ENCODE measurements at places on chromosomes 4 and X.

DNA sequence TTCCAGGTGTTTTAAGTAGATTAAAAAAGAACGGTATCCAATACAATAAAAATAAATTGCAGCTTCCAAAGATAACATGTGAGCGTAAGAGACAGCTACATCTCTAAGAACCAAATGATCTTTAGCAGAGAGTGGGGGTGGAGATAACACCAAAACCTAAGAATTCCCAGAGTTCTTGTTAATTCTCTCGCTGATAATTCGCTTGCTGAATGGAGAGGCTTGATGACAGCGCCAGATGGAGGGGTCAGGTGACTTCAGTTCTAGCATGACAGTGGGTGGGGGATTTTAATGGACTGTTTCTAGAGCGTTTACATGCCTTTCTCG, 2.3 kb downstream of the CLCN4 start:
- peak; percentile 32 for DNase-seq

DNA sequence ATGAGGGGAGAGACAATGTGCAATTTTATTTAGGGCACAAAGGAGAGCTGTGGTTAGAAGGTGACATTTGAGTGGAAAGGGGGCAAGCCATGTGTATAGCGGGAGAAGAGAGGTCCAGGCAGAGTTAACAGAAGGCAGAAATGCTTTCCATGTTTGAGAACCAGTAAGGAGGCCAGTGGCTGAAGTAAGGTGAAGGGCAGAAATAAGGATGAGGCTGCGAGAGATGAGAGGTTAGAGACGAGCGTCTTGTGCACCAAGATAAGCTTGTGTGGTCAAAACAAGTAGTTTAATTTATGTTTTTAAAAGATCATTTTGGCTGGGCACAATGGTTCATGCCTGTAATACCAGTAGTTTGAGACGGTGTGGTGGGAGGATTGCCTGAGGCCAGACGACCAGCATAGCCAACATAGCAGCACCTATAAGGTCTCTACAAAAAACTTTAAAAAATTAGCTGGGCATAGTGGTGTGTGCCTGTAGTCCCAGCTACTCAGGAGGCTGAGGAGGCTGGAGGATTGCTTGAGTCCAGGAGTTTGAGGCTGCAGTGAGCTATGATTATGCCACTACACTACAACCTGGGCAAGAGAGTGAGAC, 8.5 kb downstream of the HTT start:
- no peak for DNase-seq

DNA sequence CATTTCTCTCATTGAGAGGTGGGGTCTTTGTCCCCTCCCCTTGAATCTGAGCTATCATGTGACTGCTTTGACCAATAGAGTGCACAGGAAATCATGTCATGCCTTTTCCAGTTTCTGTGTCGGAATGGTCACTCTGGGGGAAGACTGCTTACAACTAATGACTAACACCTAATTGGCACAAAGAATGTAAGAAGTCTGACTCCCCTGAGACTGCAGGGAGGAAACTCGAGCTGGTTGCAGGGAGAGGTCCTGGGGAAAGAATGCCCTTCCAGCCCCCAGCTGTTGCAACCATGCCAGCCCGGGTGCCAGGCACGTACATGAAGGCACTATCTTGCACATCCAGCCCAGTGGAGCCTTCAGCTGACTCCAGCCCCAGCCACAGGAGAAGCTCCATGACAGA, 254.2 kb downstream of the DHX15 start:
- DNase-seq: no peak

- no peak for DNase-seq
Measured at GRCh38 chr4:148289740-148290139, 152.5 kb downstream of the NR3C2 start.

GRCh38 chrX:9789555-9789954, 3.3 kb downstream of the SHROOM2 start:
- no peak for DNase-seq

- no peak for DNase-seq
Measured at GRCh38 chr4:138773321-138773720, 242.3 kb upstream of the NOCT start.

GRCh38 chrX:101484135-101484534, 1.1 kb upstream of the ARMCX4 start:
- DNase-seq: no peak

GRCh38 chrX:40514376-40514775, 66.4 kb upstream of the ATP6AP2 start:
- no peak for DNase-seq

DNA sequence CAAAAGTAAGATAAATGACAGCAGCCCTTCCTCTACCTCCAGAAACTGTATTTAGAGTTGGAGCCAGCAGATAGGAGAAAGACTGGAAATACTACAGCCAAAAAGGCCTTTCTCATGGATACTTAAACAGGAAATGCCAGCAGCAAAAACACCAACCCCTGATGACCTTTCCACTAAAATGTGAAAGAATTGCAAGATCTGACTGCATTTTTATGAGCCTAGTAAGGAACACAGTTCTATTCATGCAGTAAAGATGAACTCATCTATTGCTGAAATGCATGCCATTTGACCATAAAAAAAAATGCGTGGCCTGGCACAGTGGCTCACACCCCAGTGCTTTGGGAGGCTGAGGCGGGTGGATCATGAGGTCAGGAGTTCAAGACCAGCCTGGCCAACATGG, 19.9 kb downstream of the ABCG2 start:
- no peak for DNase-seq

- DNase-seq: peak; percentile 31
Measured at GRCh38 chr4:131644619-131645018, 1504.5 kb upstream of the PCDH10 start.

DNA sequence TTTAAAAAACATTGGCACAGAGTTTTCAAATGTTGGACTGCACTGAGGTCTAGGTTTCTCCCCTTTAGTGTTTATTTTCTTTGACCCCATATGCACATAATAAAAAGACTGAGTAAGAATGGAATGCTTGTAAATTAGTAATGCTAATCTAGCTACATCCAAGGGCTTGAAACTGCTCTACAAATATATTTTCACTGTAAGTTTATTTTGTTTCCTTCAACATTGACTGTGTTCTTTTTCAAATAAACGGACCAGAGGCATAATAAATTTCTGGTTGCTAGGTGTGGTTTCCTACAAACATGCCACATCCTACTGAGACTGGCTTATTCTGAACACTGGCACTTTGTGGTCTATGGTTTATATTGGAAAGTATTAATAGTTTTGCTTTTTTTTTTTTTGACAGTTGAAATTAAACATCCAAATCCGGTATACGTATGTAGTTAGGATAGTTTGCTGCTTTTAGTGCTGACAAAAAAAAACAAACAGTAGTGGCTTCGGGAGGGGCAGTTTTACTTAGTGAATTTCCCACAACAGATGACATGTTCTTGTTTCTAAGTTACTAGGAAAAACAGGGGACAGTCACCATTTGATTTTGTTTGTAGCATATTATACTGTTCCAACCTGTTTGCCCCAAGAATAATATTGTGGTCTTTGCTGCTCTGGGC, 13.2 kb downstream of the CA5B start:
- DNase-seq: no peak

DNA sequence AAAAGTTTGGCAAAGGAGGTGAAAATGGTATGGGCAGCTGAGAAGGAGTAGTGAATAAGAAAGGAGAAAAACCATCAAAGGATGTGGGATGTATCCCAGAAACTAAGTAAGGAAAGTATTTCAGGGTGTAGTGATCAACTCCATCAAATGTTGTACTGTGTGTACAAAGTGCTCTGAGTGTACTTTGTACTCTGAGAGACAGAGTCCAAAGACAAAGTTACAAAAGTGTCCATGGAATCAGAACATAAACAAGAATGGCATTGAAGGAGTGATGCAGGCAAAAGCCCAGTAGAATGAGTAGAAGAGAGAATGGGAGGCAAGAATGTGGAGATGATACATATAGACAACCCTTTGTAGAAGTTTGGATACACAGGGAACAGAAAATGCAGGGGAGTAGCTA, 12.3 kb upstream of the PGRMC1 start:
- DNase-seq: no peak

GRCh38 chrX:40172401-40173142, 74.8 kb upstream of the BCOR start:
- no peak for DNase-seq

DNA sequence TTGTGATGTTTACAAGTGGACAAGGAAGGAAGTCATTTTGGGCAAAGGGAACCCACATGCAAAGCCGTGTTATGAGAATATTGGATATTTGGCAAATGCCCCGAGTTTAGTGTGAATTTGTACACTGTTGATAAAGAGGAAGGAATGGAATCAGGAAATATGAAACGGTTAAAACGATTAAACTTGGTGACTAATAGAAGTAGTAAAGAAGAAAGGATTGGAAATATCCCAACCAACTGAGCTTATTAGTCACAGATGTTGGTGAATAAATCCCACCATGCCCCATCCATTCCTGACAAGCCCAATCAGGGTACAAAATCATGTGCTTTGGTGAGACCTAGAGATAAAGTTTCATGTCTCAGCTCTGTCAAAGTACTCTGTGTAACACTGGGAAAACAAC, 22.0 kb downstream of the ARHGAP24 start:
- DNase-seq: no peak

- no peak for DNase-seq
Measured at GRCh38 chr4:184825896-184826690, at the start of gene ACSL1. Gene ACSL1 (minus strand): TSS chr4:184825968. CDS start chr4:184803514, 22,454 bp downstream.

- DNase-seq: no peak
Measured at GRCh38 chr4:5887361-5888221, 5.3 kb downstream of the CRMP1 start.

DNA sequence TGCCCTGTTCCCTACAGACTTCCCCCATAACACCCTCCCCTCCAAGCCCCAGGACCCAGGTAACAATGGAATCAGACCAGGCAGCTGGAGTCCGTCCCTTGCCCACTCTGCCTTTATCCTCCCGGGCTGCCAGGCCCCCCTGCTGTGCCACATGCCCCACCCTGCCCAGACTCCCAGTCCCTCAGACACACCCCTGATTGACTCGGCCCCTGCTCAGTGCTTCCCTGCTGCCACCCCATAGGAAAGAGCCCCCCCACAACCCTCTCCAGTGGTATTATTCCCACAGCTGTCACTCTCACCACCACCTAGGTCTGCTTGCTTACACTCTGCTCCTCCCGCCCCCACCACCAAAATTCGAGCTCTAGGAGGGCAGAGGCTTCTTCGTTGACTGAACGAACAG, 4.7 kb upstream of the NAA10 start:
- no peak for DNase-seq

DNA sequence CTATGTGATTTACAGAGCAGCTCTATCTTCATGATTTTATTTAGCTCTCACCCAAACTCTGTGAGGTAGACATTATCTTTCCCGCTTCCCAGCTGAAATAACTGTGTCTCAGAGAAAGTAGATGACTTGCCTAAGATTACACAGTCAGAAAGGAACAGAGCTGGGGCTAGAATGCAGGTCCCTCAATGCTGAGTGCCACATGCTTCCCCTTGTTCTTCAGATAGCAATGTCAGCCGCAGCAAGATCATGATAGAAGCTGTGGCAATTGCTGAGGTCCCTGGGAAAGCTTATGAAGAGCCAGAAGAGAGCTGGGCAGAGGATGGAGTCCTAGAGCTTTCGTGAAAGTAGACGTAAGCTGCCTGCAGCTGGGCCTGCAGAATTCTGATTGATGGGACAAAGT, 11.1 kb upstream of the GABRE start:
- DNase-seq: no peak

GRCh38 chr4:164926301-164926700, 49.3 kb downstream of the APELA start:
- no peak for DNase-seq

DNA sequence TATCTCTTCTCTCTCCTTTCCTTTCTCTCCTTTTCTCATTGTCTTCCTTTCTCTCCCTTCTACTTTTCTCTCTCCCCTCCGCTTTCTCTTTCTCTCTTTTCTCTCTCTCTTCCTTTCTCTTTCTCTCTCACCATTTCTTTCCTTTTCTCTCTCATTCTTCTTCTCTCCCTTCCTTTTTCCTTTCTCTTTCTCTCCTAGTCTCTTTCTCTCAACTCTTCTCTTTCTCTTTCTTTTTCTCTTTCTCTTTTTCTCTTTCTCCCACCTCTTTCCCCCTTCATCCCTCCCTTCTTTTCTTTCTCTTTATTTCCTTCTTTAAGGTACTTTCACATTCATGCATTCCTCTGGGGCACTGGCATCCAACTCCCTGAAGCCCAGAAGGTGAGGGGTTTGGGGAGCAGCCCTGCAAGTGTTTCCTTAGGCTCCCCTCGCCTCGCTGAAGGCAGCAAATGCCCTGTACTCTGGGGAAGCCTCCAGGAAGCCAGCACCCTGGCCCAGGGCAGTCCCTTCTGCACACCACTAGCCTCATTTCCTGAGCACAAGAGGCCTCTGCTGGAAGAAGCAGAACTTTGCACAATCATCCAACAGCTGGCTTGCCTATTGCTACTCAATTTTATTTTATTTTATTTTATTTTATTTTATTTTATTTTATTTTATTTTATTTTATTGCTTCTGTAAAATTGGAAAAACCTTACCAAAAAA, 124.2 kb downstream of the NFKB1 start:
- DNase-seq: no peak

DNA sequence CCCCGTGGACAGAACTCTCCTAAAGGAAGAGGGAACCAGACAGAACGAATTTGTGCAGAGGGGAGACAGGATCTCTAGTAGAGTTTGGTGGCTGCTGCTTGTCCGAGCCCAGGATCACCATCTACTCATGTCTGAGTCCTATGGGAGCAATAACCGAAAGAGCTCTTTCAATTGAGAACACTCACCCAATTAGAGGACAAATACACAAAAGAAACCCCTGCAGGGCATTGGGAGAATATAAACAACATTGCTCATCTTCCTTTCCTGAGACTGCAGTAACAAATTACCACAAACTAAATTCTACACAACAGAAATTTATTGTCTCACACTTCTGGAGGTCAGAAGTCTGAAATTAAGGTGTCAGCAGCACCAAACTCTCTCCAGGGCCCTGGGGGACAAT, 65.6 kb downstream of the SPINK2 start:
- DNase-seq: no peak

DNA sequence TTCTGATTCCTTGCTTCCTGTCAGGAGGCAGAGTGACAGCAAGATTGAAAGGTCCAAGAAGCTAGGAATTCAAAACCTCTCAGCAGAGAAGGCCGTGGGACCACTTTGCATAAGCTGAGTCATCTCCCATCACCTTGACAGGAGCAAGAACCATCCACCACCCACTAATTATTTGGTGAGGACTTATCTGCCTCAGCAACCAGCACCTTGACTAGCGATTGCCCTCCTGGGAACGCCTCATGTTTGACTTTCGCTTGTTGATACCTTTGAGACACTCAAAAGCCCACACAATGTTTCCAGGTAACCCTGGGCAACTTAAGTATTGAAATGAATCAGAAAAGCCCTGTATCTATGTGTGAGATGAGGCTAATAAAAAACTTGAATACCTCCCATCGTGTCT, 233.5 kb upstream of the GYPA start:
- no peak for DNase-seq

DNA sequence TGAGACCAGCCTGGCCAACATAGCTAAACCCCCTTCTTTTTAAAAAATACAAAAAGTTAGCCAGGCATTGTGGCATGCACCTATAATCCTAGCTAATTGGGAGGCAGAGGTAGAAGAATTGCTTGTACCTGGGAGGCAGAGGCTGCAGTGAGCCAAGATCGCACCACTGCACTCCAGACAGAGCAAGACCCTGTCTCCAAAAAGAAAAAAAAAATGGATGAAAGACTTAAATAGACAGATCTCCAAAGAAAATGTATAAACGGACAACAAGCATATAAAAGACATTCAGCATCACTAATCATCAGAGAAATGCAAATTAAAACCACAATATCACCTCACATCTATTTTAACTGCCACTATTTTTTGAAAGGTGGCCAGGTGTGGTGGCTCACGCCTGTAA, 6.6 kb upstream of the SAT1 start:
- no peak for DNase-seq
